ENCODE measurements at places on chromosomes 5 and 9. TPM values are rescaled to one million over a fixed set of nuclear protein-coding genes. Genes with fewer than 3 reads are reported as not detected.

ITGA1 gene
- total RNA-seq, result 42.0 TPM

NR6A1 gene
- 8.4 TPM for total RNA-seq

OLFM1 gene
- 13.9 TPM for total RNA-seq

SLC6A7 gene
- total RNA-seq, result 26.4 TPM

LECT2 gene
- not detected for total RNA-seq

LCN15 gene
- total RNA-seq, result 17.2 TPM

PRRT1B gene
- total RNA-seq, result 9.4 TPM

EFNA5 gene
- 12.7 TPM for total RNA-seq

IRX2 gene
- not detected for total RNA-seq

GPRIN1 gene
- 1.6 TPM for total RNA-seq

SPINK6 gene
- total RNA-seq, result 3.0 TPM

MZB1 gene
- 23.7 TPM for total RNA-seq

PCDHGA6 gene
- total RNA-seq, result 6.7 TPM

CENPH gene
- 9.6 TPM for total RNA-seq

- no peak for DNase-seq
Observed at GRCh38 chr5:62708481-62709325, 130.1 kb downstream of the LRRC70 start.

- DNase-seq, result no peak
Observed at GRCh38 chr5:135493406-135494180, 41.4 kb upstream of the TIFAB start.

DNA sequence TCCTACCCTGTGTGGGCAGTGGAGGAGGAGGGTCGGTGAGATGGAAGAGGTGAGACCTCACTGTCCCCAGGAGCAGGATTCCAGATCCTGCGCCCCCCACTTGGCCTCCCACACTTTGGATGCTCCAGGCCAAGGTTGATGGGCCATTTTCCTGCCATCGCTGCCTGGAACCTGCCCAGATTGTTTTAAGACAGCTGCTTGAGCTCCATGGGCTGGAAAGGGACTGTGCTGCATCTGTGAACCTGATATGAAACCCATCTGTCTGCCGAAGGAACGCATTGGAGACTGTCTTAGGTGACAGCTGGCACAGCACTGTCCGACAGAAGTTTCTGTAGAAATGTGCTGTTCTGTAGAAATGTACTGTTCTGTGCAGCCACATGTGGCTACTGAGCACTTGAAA lies 72.7 kb upstream of the SLC25A48 start:
- no peak for DNase-seq

GRCh38 chr5:5473226-5473625 lies 50.7 kb downstream of the ICE1 start:
- DNase-seq, result no peak

- DNase-seq, result no peak
Observed at GRCh38 chr9:107155244-107155817, 127.7 kb upstream of the RAD23B start.

DNA sequence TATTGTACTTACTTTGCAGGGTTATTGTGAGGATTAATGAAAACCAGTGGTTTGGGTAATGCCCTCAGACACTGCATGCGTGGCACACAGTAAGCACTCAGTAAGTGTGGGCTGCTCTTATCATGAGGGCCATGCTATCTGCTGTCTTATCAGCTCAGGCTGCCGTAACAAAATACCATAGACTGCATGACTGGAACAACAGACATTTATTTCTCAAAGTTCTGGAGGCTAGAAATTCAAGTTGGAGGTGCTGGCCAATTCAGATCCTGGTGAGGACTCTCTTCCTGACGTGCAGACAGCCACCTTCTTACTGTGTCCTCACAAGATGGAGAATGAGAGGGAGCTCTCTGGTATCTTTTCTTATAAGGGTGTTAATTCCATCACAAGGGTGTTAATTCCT lies 23.9 kb upstream of the SH3PXD2B start:
- no peak for DNase-seq

DNA sequence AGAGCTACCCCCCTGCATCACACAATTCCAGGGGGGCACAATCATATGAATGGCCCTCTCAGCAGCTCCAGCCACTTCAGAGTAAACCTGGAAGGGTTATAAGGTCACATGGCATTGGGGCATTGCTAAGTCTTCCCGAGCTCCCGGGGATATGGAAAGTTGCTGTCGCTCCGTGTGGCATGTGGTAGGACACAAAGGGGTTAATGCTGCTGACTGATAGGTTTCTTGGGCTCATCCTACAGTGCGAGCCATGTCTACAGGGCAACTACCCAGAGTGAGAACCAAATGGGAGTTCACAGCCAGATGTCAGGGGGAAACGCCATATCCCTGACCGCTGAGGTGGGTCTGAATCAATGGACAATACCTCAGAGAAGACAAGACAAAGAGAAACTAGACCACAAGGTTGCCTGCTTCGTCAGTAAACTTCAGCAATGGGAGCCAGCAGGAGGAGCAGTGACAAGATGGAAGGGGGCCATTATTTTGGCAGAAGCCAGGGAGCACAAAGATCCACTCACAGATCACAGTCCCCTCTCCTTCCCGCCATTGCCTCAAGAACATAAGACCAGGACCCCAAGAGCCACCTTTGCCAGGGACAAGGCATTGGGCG lies 52.4 kb upstream of the SHISAL2B start:
- no peak for DNase-seq

- DNase-seq, result no peak
Observed at GRCh38 chr5:81829242-81829641, 78.3 kb upstream of the SSBP2 start.

DNA sequence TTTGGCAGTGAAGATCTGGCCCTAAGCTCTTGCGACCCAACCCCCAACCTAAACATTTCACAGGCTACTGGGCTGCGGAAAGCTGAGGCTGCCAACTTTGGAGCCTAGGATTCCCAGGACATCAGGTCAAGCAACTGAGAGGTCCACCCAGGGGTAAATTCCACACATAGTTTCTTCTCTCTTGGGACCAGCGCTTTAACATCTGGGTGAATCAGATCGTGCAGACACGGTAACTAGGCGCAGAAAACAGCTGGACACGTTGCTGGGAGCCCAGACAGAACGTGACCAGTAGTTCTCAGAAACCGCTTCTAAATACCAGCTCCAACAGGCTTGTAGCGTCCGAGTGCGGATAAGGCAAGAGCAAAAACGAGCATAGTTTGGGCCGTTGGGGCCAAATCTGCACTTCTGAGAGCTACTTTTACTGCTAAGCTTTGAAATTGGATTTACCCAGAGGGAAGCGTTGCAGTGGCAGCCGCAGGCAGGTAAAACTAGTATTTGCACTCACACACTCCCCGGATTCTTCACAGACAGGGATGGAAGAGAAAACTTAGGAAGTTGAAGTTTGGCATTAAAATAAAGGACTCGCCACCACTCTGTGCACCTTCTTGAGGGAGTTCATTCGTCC lies 11.8 kb downstream of the ITGA1 start:
- DNase-seq, result peak; percentile 56

DNA sequence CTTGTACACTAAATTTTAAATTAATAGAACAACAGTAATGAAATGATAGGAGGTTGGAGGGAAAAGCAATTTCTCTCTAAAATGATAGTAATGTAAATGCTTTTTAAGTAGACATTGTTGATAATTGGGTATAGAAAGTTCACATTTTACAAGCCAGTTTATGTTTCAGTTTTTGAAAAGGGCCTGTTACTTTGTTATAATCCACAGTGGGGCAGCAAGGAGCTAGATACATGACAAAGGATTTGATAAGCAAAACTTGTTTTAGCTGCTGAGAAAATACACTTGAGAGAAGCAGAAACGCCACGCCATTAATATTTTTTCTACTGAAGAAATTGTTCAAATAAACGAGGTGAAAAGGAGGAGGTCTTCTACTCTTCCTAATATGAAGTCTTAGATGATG lies 30.2 kb downstream of the SREK1 start:
- no peak for DNase-seq

DNA sequence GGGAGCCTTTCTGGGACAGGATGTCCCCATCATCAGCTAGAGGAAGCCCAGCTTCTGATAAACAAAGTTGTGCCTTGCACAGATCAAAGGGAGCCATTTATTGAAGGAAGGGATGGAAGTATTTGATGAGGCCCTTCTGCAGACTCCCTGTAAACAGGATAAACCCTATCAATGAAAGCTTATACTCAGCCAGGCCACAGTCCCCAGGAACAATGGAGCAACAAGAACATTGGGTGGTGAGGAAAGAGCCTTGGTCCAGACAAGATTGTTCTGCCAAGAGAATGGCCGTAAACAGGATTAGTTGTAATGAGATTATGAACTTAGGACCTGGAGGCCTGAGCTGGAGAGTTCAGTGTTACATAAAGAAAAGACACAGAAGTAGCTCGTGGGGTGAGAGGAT lies 40.5 kb upstream of the LIFR start:
- DNase-seq, result no peak

DNA sequence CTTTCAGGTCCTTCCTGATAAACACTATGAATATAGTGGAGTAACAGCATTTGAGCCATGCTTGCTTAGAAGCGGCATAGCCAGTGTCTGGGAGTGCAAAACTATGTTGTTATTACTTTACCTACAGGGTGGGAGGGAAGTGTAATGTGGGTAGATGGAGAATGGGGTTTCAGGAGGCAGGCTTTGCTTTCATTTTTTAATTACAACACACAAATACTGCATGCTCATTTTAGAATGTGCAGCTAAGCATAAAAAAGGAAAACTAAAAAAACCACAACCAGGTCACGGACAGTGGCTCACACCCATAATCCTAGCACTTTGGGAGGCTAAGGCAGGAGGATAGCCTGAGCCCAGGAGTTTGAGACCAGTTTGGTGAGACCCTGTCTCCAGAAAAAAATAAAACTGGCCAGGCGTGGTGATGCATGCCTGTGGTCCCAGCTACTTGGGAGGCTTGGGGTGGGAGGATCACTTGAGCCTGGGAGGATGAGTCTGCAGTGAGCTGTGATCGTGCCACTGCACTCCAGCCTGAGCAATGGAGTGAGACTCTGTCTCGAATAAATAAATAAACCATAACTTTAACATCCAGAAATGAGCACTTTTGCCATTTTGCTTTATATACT lies 20.2 kb downstream of the HAVCR1 start:
- DNase-seq, result no peak

DNA sequence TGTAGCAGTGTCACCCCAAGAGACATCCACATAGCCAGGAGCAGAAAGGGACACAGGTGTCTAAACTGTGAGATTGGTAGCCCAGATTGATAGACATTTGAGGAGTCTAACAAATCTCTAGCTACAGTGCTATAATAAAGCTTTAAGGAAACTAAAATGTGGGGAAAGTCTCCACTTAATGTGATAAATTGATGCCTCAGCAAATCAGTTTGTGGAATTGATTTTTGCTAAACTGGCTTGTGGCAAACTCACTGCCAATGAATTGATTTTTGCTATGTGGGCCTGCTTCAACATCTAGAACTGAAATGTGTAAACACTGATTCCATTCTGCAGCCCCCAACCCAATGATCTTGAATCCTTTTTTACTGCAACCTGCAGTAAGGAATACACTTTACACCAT lies 16.8 kb upstream of the MAP3K1 start:
- no peak for DNase-seq

DNA sequence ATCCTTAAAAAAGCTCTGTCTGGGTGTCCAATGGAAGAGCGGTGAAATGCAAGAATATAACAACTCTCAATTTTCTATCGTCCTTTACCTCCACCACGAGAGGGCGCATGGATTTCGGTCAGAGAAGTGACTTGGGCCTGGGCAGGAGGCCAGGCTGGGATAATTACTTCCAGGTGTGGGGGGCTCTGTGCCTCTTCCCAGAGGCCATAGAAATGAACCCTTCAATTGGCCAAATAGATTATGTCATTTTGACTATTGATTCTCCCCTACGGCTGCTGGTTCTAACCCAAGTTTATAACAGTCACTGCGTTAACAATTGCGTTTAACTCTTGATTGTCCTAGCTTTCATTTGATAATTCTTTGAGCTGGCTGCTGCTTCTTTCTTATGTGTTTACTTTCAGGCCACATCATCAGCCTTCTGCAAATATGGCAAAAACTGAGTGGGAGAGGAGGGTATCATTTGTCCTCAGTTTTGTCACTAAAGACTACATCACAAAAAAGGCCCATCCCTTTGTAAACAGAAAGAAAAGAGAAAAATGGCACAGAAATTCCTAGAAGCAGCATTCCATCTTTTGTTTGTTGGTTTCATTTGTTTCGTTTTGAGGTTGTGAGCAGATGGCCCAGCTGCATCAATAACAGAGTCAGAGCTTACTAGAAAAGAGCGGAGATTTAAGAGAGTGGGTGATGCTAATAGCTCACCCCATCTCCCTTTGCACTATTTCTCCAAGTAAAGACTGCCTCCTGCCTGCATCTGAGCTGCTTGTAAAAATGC lies 45.4 kb upstream of the ZFR start:
- DNase-seq, result peak; percentile 55

- no peak for DNase-seq
Observed at GRCh38 chr9:15144622-15145061, 162.4 kb downstream of the TTC39B start.

- no peak for DNase-seq
Observed at GRCh38 chr9:94929369-94929756, 202.9 kb downstream of the AOPEP start.

- no peak for DNase-seq
Observed at GRCh38 chr9:129547063-129547462, 73.8 kb downstream of the C9orf50 start.

- no peak for DNase-seq
Observed at GRCh38 chr9:81664638-81665222, 24.6 kb downstream of the TLE1 start.

GRCh38 chr5:1376981-1377380 lies 32.1 kb upstream of the CLPTM1L start:
- no peak for DNase-seq

DNA sequence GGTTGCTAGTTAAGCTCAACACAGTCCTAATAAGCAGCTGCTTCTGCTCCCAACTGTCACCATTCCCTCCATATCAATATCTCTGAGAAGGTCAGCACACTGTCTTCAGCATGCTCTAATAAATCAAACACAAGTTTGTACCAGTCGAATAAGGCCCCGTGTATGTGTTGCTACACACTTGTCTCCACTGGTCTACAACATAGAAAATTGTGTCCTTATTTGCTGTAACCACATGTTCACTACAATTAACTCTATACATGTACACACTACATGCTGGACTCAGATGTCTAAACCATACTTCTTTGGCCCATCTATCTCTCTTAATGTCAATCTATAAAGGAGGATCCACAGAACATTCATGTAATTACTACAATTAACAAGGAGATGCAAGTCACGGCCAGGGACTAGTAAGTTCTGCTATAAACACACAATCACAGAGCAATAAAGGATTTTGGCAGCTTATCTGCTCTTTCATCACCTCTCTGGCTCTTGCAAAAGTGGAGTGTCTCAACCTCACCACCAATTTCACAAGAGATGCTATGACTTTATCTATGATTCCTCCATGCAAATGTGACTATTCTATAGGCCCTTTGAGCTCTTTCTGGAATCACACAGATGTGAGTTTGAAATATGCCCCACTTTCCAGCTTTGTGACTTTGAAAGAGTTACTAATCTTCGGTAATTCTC lies 143.9 kb downstream of the SEMA5A start:
- DNase-seq, result no peak

GRCh38 chr5:35016174-35017051 lies 31.3 kb downstream of the AGXT2 start:
- no peak for DNase-seq

GRCh38 chr5:39658866-39659265 lies 234.1 kb upstream of the DAB2 start:
- DNase-seq, result no peak

All from mucosa of descending colon (tissue), 3 donors.